IPS DF 6.9 (cell line): ENCODE measurements at places on chromosomes 12 and 14.

DNA sequence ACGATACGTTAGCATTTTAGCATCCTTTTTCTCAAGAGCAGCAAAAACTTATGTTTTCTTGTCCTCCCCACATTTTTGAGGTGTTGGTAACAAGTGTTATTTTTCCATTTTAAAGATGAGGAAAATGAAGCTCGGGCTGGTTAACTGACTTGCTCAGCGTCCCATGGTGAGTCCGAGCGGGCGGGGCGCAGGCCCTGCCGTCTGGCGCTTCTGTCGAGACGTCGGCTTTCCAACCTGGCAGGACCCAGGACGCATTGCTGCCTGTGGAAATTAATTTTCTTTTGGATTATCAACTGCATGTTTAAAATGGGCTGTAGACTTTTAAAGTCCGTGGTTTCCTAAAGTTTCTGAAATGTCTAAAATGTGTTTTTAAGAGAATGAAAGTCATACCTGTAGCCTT is 30.4 kb downstream of the XRCC3 start:
- no peak for DNase-seq

GRCh38 chr12:25395227-25395626 is 144.5 kb upstream of the KRAS start:
- no peak for DNase-seq

- DNase-seq = no peak
Observed at GRCh38 chr12:100699209-100699608, 95.4 kb upstream of the ANO4 start.

DNA sequence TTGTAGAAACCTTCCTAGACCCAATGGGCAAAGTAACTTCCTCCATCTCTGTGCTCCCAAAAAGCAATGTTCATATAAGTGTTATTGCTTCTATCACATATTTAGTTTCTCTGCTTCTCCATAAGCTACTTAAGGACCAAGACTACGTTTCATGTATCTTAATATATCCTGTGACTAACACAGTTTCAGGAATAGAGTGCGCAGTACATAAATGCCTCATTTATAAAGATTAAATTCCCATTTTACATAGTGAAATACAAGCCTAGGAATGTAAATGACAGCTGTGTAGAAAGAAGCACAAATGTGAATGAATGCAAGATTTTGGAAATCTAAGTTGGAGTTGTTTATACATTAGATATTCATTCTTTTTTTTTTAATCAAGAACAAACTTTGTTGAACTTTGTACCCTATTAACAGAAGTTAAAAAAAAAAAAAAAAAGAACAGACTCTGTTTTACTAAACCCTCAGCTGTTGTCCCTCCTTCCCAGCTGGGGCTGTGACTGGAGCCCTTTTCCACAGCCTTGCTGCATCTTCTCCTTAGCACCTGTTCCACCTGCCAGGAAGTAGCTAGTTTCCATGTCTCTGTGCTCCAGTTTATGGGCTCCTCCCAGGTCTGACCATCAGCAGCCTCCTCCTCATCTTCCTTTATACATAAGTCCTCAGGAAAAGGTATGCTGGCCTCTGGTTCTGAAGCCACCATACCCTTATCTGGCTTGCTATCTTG is 7.0 kb upstream of the METTL17 start:
- no peak for DNase-seq
